ENCODE measurements at places on chromosomes 4 and X.

- no peak for DNase-seq
Measured at GRCh38 chr4:139917896-139918295, 236.1 kb downstream of the MAML3 start.

- no peak for DNase-seq
Measured at GRCh38 chr4:141912831-141913230, 276.4 kb downstream of the IL15 start.

GRCh38 chrX:54529552-54530356, at the start of gene GNL3L:
TSS of gene GNL3L (plus strand) at chrX:54530219. CDS start at chrX:54532567, 2,348 bp downstream.
- DNase-seq = peak; percentile 56

GRCh38 chr4:77881460-77882295, 19.0 kb downstream of the MRPL1 start:
- no peak for DNase-seq

DNA sequence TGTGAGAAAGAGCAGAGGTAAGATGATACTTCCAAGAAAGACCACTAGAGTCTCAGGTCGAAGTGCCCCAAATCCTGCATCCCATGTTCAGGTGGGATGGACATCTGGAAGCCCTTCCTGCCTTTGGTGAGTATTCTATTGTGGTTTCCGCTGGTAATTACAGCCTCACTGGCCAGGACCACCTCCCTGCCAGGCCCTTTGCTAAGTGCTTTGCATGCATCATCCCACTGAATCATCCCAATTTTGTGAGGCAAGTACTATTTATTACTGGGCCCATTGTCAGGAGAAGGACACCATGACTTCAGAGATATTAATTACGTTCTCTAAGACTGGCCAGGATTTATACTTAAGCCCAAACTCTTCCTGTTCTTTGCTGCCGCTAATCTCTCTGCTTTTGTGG, 10.7 kb upstream of the PASD1 start:
- DNase-seq = no peak

DNA sequence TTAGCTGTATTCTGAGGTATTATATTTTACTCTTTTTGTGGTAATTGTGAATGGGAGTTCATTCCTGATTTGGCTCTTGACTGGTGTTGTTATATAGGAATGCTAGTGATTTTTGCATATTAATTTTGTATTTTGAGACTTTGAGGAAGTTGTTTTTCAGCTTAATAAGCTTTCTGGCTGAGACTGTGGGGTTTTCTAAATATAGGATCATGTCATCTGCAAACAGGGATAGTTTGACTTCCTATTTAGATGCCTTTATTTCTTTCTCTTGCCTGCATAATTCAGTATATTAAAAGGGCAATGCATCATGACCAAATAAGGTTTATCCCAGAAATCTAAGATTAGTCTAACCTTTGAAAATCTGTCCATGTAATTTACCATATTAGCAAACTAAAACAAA, 44.7 kb upstream of the EPGN start:
- DNase-seq = no peak

DNA sequence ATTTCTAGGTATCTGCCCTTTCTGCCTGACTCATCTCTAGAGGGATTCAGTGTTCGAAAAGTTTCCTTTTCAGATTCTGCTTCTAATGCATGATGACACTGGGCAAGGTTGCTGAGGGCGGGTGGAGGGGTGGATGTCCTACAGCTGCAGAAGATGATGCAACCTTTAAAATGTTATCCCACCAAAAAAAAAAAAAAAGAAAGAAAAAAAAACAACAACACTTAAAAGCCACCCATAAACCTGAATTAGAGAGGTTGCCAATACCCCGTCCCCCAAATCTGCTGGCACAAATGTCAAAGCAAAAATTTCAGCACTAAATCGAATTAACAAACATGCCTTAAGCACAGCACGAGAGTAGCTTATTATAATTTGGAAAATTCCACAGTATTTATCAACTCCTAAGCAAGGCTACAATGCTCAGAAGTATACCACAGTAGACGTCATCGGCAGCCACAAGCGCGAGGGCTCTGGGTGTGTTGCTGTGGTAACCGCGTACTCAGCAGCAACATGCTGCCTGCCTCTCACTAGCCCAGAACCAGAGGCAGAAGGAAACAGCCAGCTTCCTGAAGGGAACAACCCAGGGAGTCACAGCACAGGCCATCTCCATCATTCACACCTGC, 167.5 kb upstream of the MAP3K15 start:
- DNase-seq = no peak

DNA sequence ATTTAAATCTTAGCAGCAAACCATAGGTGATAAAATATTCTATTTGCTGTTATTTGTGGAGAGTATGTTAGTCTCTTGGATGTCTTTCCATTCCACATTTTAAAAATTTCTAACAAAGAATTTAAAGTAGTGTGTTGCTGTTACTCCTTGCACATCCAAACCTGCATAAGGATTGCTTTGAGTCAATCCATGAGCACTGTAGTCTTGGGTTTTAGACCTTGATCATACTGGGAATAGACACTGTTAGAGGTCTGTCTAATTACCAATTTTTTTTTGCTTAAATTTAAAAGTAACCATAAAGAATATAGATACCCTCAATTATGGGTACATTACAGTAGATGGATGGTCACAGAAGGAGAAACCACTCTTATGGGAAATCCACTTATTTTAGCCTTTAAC, 1.5 kb downstream of the AFP start:
- DNase-seq = no peak

- DNase-seq = no peak
Measured at GRCh38 chrX:40877887-40878286, 142.5 kb upstream of the MED14 start.

DNA sequence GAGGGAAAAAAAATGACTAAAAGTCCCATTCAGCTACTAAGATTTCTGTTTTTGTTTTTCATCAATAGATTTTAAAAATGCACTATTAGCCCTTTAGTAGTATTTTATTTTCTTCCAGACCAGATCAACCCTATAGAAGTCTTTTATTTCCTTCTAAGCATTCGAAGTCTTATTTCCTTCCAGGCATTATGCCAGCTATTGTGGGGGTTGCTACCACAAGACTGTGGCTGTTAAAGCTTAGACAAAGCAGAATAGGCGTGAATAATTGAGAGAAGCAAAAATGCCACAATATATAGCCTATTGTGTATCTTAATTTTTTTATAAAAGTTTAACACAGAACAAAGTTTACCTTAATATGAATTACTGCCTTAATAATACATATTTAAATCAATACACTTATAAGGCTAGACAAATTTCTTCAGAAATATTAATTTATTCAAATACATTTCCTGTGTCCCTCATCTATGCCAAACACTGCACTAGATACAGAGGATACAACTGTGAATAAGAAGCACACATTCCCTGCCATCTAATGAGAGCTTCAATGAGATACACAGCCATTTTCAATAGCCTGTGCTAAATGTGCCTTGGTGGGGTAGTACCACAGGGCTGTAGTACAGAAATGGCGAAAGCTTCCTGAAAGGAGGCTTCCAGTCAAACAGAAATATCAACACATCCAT, 33.1 kb downstream of the SLC10A7 start:
- DNase-seq = no peak

DNA sequence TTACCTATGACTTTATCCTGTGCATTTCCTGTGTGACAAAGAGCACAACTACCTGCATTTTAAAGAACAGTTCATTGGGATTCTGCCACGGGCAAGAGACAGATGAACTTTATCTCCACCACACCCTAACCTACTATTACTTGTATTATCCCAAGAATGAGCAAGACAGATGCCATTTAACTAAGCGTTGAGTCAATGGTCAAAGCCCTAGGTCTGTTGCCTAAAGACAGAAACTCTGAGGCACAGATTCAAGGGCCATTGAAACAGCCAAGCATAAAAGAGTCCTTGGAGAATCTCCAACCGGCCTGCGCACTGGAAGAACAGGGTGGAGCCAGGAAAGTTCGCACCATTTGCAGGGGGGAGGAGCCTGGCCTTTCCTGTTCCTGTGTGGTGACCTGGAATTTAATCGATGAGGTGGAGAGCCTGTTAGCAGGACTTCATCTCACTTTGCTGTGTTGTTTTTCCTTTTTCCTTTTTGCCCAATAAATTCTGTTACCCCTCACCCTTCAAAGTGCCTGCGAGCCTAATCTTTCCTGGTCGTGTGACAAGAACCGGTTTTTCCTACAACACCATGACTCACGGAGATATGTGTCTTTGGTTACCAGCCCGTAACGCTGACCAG, 146.4 kb upstream of the DIAPH2 start:
- no peak for DNase-seq

DNA sequence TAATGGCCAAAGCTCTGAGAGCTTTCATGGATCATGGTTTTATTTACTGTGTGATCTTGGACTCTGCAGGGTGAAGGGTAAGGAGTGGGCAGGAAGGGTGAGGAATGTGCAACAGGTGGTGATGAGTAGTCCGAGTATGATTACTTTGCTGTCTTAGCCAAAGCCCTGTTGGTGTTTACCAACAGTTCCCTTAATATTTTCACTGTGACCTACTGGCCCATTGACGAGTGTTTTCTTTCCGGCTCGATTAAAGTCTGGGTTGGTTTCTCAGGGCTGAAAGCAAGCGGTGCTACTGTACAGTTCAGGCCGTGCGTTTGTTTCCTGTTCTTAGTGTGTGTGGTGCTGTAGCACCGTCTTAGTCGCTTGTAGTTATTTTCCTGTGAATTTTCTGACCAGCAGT, 2.6 kb downstream of the ARHGAP24 start:
- no peak for DNase-seq

DNA sequence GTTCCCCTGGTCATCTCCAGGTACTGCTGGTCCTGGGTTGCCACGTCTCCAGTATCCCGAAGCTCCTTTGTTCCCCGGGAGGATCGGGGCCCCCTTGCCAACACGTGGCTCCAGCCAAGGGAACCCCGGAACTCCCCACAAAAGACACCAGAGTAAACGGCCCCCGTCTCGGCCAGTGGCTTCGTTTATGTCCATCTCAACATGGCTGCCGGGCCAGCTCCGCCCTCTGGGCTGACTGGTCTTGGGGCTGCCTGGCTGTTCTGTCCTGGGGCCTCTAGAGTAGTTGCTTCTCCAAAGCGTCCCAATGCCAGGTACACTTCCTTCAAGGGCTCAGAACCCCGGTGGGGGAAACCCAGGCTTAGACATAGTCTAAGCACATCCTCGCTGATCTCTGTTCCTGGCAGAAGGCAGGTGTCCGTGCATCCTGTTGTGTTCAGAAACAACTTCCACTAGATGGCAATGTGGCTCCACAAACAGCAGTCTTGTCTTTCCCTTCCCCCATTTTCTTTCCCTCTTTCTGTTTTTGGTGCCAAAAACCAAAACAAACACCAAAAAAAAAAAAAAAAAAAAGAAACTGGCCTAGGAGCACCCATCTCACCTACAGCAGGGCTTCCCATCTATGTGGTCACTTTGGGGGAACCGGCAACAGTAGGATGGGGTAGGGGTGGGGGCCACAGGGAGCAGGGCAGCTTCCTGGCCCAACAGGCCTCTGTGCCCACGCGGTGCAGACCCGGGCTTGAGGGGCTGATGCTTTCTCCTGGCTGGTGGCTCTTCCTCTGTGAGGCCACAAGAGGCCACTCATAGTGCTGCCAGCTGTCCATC, 35.3 kb downstream of the NBDY start:
- DNase-seq = no peak

DNA sequence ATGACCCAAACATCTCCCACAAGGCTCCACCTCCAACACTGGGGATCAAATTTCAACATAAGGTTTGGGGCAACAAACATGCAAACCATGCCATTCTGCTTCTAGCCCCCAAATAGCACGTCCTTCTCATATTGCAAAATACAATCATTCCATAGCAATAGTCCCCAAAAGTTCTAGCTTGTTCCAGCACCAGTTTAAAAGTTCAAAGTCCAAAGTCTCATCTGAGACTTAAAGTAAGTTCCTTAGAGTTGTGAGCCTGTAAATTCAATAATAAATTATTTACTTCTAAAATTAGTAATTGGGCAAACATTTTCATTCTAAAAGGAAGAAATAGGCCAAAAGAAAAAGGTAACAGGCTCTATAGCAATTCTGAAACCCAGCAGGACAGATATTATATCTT, 8.9 kb upstream of the TASL start:
- no peak for DNase-seq

GRCh38 chr4:151039733-151040132, 24.6 kb upstream of the LRBA start:
- DNase-seq = no peak
